Foreskin keratinocyte (primary cell): ENCODE measurements at places on chromosomes 12 and 14. TPM values are rescaled to one million over a fixed set of nuclear protein-coding genes. Genes with fewer than 3 reads are reported as not detected.

The MYO1H gene
- not detected in 2 replicates for total RNA-seq

The TAS2R8 gene
- total RNA-seq, result not detected in 2 replicates

The CLEC2A gene
- not detected in 2 replicates for total RNA-seq

The SERPINA9 gene
- not detected in 2 replicates for total RNA-seq

The CMKLR1 gene
- total RNA-seq, result not detected in 2 replicates

The L3HYPDH gene
- total RNA-seq, result 25.9 and 26.7 TPM in 2 replicates

The KLRD1 gene
- not detected in 2 replicates for total RNA-seq

The GLIPR1L1 gene
- total RNA-seq, result not detected in 2 replicates

The PRIMA1 gene
- not detected in 2 replicates for total RNA-seq

The CCDC197 gene
- not detected in 2 replicates for total RNA-seq

The KLRK1 gene
- total RNA-seq, result not detected in 2 replicates

The C1S gene
- 1.3 and 1.9 TPM in 2 replicates for total RNA-seq

The MYF5 gene
- not detected in 2 replicates for total RNA-seq

The KLHL42 gene
- 27.8 and 30.5 TPM in 2 replicates for total RNA-seq

The RIN3 gene
- total RNA-seq, result 7.3 and 9.8 TPM in 2 replicates
